ENCODE measurements at places on chromosomes 11 and 22.

DNA sequence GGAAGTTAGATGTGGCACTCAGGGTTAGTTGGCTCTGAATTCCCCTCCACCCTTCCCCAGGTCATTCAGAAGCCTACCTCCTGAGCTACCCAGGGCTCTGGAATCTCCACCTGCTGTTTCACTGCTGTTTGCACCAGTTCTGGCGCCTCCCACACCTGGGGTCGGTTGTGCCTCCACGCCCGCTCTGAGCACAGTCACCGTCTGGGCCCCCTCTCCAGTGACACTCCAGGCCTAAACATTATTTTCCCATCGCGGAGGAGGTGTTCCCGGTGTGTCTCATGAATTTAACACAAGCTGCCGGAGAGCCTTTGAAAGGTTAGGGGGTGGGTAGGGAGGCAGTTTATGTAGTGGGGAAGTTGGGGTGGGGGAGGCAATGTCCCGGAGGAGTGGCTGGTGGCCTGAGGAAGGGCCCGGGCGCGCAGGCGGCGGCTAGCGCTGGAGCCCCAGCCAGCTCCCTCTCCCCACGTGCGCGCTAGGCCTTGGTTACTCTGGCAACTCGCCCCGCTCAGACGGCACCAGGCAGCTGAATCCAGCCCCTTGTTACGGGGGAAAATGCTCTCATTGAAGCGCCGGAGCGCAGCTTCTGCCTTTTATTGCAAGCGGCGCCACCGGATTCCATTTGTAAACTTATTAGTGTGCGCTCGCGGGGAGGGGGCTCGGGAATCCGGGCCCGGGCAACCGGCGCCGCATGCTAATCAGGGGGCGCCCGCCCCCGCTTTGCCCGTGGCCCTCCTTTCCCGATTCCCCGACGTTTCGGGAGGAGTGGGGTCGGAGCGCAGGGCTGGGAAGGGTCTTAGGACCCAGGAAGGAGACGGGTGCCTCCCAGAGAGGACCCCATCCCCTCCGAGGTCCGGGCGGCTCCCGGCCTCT, 52.4 kb downstream of the GRIK4 start:
- no peak for DNase-seq

DNA sequence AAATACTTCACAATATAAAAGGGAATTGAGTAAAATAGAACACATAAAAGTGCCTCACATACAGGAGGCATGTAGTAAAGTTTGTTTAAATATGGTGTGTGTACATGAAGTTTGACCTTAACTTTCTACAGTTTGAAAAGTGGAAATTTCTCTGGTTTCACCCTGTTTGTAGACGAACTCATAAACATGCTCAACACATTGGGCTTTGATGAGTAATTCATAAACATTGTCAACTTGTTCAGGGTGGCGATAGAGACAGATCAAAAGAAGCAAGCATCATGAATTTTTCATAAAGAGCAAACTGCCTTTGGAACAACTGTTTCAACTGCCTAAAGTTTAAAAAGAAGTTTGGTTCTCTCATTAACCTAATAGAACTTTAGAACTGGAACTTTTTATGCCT, 9.1 kb downstream of the SLN start:
- no peak for DNase-seq

DNA sequence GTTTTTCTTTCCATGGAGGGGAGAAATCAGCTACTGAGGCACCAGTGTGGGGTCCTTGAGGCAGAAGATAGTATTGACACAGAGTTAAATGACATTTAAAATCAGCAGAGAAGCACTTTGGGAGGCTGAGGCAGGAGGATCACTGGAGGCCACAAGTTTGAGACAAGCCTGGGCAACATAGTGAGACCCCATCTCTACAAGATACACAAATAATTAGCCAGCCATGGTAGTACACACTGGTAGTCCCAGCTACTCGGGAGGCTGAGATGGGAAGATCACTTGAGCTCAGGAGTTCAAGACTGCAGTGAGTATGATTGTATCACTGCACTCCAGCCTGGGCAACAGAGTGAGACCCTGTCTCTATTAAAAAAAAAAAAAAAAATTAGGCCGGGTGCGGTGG, 38.1 kb downstream of the KREMEN1 start:
- DNase-seq, result no peak

GRCh38 chr11:131908316-131908715, 537.9 kb downstream of the NTM start:
- no peak for DNase-seq

- DNase-seq, result no peak
These were observed 29.9 kb downstream of the KRTAP5-5 start for GRCh38 chr11:1659506-1659905.

DNA sequence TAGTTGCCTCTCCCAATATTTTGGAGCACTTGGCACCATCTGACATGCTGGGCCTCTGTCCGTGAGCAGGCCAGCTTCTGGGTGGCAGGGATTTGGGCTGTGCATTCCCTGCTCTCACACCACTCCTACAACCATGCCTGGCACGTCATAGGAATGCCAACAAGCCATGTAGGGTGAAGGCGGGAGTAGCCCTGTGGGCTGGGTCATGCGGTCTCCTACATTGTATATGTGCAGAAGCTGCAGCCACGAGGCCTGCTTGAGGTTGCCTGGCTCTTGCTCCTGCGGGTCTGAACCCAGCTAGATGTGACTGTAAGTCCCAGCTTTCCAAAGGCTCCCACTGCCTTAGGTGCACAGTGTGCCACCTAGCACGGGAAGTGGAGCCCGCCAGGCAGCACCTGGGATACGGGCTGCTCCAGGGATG, 14.5 kb downstream of the MYEOV start:
- no peak for DNase-seq

- DNase-seq, result peak; percentile 14
These were observed 49.3 kb upstream of the RDX start for GRCh38 chr11:110345743-110346142.

- DNase-seq, result no peak
These were observed 7.5 kb downstream of the TMEM138 start for GRCh38 chr11:61369372-61370348.

GRCh38 chr11:27031754-27032153, 8.9 kb upstream of the BBOX1 start:
- DNase-seq, result no peak

GRCh38 chr11:111259896-111260295, 14.4 kb downstream of the POU2AF2 start:
- no peak for DNase-seq

GRCh38 chr22:49518436-49518970, 309.2 kb downstream of the BRD1 start:
- no peak for DNase-seq

DNA sequence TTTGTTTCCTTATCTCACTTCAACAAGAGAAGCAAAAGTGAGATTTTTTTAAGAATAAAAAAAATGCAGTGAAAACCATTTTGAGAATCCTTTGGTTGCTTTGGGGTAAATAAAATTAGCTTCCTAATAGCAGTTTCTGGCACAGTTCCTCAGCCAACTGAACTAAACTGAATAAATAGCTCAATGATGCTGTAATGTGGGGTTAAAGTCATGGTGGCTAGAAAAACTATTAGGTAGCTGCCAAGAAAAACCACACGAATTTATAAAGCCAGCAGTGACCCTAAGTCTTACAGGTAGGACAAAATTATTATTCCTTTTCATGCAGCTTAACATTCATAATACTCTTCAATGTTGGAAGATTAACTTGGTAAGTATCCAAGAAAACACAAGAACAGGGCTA, 142.4 kb downstream of the APIP start:
- DNase-seq, result no peak

DNA sequence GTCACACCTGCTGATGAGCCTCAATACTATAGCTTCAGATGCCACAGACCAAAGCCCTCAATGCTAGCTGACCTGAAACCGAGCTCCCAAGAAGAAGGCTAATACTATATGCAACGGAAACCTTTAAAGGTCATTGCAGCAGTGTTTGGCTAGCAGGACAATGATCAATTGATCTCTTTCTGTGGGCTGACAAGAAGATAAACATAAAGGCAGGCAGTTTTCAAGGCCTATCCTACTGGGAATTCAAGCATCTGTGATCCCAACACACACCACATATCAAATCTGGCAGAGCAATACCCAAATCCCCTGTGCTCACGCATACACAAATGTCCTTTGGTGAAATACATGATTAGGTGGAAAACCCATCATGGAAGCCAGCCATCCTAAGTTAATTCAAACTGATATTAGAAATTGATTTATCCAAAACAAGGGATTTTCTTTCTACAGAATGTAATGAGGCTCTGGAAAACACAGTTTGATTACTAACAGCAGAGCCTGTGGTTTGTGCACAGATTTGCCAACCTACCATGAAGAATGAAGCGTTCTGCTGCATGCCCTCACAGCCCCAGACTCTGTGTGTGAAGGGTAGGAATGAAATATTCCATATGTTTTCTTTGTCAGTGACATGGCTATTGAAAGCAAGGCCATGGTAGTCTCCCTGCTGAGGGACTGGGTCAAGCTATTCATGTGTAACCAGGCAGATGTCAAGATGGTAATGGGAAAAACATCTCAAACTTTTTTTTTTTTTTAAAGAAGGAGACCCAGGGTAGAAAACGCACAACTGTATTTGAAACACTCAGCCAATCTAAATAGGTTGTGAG, 12.2 kb downstream of the LGR4 start:
- no peak for DNase-seq

GRCh38 chr11:114228435-114229411, 67.5 kb upstream of the NNMT start:
- DNase-seq, result no peak

GRCh38 chr11:31558001-31558400, 48.4 kb downstream of the ELP4 start:
- no peak for DNase-seq

DNA sequence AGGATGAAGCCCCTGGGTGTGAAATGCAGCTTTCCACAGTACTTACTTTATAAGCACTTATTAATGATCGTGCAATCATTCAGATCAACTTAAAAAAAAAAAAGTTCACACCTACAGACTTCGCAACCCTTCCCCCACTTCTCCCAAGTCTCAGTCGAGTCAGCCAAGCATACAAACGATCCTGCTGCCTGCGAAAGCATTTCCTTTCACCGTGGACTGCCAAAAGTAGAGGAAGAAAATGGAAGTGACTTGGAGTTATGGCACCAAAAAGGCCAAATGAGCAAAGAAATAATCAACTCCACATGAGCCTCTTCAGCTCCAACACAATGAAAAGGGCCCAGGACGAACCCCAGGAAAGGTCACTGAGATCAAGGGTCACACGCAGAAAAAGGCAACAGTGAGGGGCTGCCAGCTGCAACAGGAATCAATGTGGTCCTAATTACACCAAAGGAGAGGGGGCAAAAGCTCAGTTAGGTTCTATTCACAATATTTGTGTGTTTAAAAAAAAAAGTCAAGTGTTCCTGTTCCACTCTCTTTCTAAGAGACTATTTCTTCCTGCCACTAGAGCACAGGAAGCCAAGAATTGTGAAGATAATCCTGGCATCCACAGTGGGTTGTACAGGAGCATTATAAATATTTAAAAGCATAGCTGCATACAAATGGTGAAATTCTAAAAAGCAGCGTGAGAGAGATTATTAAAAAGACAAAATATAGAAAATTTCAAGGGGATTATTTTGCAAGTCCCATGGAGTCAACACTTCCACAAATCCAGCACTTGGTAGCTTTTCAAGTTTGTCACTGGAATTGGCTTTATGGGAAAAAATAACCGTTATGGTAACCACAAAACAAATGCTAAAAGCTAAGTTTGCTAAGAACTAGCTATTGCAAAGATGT, 28.4 kb downstream of the CDON start:
- DNase-seq, result no peak

- no peak for DNase-seq
These were observed 18.4 kb upstream of the OR4C5 start for GRCh38 chr11:48384670-48385069.

DNA sequence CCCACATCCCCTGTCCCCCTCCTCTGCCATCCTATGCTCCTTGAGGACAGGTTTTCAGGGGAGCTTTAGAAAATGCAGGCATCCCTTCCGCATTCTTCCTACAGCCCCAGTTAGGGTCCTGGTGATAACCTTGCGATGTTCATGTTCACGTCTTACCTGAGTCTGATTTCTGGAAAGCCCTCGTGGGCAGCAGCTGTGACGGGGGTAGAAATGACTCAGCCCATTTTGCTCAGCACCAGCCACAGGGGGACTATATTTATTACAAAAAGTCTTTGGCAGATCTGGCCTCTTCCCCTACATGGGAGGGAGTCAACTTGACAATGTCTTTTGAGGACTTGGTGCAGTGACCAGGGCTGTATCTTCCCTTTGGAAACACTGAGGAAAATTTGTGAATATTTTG, 12.3 kb downstream of the PKNOX2 start:
- DNase-seq, result no peak

DNA sequence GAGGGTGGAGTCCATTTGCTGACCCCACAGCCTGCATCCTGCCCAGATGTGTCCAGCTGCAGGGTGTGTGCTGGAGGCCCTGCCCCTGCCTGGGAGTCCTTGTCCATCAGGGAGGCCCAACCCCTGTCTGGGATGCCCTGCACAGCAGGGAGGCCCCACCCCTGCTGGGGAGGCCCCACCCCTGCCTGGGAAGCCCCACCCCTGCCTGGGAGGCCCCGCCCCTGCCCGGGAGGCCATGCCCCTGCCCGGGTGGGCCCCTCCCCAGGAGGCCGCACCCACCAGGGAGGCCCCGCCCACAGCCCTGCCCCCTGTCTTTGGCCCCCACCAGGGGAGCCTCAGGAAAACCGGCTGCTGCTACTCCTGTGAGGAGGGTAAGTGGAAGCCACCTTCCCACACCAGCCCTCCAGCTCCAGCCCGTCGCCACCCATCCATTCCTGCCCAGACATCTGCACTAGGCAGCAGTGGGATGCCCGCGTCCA, 37.2 kb downstream of the MUC5B start:
- no peak for DNase-seq

GRCh38 chr22:46972901-46973831, 210.7 kb downstream of the TBC1D22A start:
- DNase-seq, result no peak

GRCh38 chr11:134407321-134407828, 4.7 kb downstream of the B3GAT1 start:
- no peak for DNase-seq

- DNase-seq, result no peak
These were observed 28.1 kb downstream of the TSKU start for GRCh38 chr11:76811259-76811658.

GRCh38 chr11:73382747-73383146, 6.5 kb downstream of the RELT start:
- no peak for DNase-seq

- no peak for DNase-seq
These were observed 36.6 kb downstream of the MPPED2 start for GRCh38 chr11:30549565-30549964.

GRCh38 chr11:1242289-1242688, 19.4 kb downstream of the MUC5B start:
- no peak for DNase-seq

DNA sequence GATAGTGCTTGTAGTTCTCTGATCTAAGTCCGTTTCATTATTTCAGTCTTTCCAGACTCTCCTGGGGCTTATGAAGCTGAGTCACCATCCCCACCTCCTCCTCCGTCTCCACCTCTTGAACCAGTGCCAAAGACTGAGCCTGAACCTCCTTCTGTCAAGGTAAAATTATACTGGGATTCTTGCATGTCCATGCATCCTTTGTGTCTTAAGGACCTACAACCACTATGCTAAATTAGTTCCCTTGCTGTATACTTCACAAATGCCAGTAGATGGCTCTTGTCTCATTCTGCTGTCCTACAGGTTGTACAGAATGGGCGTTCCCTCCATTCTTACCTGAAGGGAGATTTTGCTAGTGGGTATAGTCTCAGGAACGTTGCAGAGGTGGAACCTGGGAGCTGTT, 42.2 kb downstream of the POLD3 start:
- DNase-seq, result no peak

Data from CD4-positive, alpha-beta T cell treated with Interleukin-6 at 100 ng/mL for 8 hours (primary cell).